Type B pancreatic cell (in vitro differentiated cells): ENCODE measurements at places on chromosomes 3 and 15. TPM values are rescaled to one million over a fixed set of nuclear protein-coding genes. Genes with fewer than 3 reads are reported as not detected.

- DNase-seq, result no peak
These were observed 145.0 kb downstream of the STAC start for GRCh38 chr3:36525115-36525801.

- no peak for DNase-seq
These were observed 7.4 kb downstream of the TMIE start for GRCh38 chr3:46708401-46709156.

DNA sequence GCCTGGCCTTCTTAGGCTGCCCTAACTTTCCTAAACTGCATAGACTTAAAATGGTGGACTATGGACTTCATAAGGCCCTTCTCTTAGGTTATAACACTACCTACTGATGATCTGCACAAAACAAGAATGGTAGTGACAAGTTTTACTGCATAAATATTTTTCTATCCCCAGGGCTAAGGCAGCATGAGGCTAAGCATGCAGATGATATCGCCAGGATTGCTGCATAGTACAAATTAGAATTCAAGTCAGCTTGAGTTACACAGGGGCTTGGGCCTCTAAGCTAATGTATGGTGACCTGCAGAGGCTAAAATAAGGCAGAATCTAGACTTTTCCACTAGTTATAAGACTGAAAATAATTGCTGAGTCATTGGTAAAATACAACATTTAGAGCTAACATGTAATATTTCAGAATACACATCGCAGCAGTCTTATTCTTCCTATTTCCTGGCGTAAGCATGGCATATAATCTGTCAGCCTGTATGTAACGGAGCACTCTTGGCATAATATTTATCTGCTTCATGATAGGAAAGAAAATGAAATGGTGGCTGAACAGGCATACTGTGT lies 15.3 kb upstream of the RBMS3 start:
- no peak for DNase-seq

DNA sequence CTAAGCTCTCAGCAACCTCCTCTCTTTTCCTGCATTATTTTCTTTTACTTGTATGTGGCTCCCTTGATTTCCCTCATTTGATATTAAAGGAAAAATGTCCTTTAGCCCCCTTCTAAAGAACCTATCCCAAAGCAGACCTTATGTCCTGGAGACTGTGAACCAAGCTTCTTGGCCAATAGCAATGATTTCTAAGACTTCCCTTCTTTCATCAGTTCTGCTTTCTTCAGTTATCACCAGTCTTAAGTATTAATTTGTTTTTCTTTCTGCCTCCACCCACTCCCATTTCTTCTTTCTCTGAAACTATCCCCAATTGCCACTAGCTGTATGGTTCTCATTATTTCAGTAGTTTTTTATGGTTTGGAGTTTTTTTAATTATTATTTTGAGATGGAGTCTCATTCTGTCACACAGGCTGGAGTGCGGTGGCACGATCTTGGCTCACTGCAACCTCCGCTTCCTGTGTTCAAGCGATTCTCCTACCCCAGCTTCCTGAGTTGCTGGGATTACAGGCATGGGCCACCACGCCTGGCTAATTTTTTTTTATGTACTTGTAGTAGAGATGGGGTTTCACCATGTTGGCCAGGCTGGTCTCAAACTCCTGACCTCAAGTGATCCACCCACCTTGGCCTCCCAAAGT lies 12.1 kb downstream of the TMOD3 start:
- DNase-seq, result no peak

- no peak for DNase-seq
These were observed 20.2 kb upstream of the BTLA start for GRCh38 chr3:112519424-112520001.

GRCh38 chr15:55334997-55335396 lies 16.0 kb downstream of the PIGB start:
- no peak for DNase-seq

- DNase-seq, result no peak
These were observed 236.9 kb upstream of the HES1 start for GRCh38 chr3:193899001-193899400.

- DNase-seq, result no peak
These were observed 68.7 kb downstream of the SLTM start for GRCh38 chr15:58864602-58865424.

- DNase-seq, result no peak
These were observed 5.9 kb upstream of the GRAMD2A start for GRCh38 chr15:72203507-72203837.

DNA sequence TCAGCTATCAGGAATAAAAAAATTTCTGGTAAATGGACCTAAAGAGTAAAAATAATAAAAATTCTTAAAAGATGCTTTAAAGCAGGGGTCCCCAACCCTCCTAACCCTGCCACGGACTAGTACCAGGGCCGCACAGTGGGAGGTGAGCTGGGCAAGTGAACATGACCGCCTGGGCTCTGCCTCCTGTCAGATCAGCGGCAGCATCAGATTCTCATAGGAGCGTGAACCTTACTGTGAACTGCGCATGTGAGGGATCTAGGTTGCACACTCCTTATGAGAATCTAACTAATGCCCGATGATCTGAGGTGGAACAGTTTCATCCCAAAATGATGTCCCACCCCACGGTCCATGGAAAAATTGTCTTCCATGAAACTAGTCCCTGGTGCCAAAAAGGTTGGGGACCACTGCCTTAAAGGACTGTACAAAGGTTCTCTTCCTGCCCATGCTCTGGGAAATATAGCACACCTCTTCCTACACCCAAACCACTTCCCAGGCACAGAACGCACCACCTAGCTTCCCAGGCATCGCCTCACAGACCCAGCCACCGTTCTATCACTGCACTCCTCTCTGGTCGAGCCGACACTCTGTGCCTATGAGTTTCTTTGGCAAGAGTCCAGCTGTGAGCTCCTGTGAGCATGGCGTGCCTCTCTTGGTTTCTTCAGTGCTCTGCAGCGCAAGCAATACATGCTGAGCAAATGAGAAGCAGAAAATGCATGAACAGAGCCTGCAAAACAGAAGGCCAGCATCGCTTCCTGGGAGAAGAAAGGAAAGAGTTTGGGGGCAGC lies 104.9 kb downstream of the OCA2 start:
- no peak for DNase-seq

DNA sequence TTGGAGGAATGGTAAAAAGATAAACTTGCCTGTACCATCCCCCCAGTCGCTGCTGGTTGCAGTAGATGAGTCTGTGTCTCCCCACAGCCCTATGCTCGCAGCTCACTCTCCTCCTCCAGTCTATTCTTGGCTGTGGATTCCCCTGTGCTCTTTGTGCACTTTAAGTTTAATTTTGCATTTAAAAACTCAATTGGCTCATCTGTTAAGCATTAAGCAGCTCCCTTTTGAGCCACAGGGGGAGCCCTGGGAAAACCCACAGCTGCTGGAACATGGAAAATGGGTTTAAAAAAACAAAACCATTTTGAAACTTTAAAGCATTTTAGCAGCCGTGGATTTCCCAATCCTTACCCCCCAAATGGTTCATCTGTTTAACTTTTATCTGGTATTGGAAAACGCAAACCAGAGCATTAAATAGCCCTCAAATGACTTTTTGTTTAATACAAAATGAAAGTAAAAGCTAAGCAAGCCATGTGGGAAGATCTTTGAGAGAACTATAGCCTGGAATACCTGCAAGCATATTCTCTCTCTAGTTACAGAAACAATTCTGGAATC lies 536.9 kb downstream of the ZIC1 start:
- DNase-seq, result no peak

GRCh38 chr3:123168122-123168521 lies 33.6 kb upstream of the SEC22A start:
- no peak for DNase-seq

GPR176 gene
- 0.95 and 7.2 TPM in 2 replicates for total RNA-seq

SPATA12 gene
- not detected in 2 replicates for total RNA-seq

DTX3L gene
- total RNA-seq, result 17.3 and 34.9 TPM in 2 replicates

KCNMB3 gene
- 2.0 and 2.4 TPM in 2 replicates for total RNA-seq

FES gene
- 3.1 TPM in 2 replicates for total RNA-seq

ZBED2 gene
- total RNA-seq, result 2.2 and 3.3 TPM in 2 replicates

CCDC14 gene
- 39.9 and 83.3 TPM in 2 replicates for total RNA-seq

APPL1 gene
- total RNA-seq, result 34.2 and 39.4 TPM in 2 replicates
